ENCODE measurements at places on chromosomes 4 and X. TPM values are rescaled to one million over a fixed set of nuclear protein-coding genes. Genes with fewer than 3 reads are reported as not detected.

Gene FAM184B
- total RNA-seq = not detected

Gene FAM9C
- not detected for total RNA-seq

- DNase-seq = peak; percentile 10
Measured at GRCh38 chrX:19332983-19333382, 10.7 kb upstream of the PDHA1 start.

Gene ADRA2C
- 0.49 TPM for total RNA-seq

DNA sequence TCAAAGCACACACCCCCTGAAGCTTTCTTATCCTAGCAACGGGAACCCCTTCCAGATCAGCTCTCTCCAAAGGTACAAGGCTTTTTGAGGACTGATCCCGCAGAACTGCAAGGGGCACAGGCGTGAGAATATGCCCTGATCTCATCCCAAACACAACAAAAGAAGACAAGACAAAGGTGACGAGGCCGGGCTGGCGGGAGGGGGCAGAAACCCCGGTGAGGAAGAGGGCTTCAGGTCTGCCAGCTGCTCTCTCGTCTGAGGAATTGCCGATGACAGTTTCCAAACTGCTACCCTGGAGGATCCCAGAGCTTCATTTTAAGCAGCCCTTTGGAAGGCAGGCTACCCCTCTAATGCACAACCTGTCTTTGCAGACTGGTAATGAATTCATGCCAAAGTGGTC, 3.4 kb downstream of the HCFC1 start:
- no peak for DNase-seq
